HAP-1 (cell line): ENCODE measurements at places on chromosomes 1 and 21.

- DNase-seq, result peak; percentile 6
Measured at GRCh38 chr1:53069265-53069662, 7.3 kb downstream of the PODN start.

GRCh38 chr1:115036814-115037507 is 7.3 kb downstream of the TSHB start:
- DNase-seq, result no peak

GRCh38 chr1:244118109-244118761 is 67.2 kb downstream of the ZBTB18 start:
- DNase-seq, result no peak

DNA sequence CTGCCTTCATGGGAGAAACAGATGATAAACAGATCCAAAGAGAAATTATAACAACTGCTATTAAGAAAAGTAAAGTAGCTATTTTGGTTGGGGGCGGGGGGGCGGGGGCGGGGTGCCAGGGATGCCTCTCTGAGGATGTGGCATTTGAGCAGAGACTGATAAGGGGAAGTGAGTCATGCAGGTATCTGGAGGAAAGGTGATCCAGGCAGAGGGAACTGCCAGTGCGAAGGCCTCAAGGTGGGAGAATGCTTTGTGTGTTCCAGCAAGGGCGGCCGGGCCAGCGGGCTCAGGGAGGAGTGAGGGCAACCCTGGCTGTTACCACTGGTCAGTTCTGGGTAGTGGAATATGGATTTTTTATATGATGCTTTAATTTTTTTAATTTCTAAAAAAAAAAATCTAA is 7.0 kb upstream of the TNFRSF1B start:
- DNase-seq, result no peak

DNA sequence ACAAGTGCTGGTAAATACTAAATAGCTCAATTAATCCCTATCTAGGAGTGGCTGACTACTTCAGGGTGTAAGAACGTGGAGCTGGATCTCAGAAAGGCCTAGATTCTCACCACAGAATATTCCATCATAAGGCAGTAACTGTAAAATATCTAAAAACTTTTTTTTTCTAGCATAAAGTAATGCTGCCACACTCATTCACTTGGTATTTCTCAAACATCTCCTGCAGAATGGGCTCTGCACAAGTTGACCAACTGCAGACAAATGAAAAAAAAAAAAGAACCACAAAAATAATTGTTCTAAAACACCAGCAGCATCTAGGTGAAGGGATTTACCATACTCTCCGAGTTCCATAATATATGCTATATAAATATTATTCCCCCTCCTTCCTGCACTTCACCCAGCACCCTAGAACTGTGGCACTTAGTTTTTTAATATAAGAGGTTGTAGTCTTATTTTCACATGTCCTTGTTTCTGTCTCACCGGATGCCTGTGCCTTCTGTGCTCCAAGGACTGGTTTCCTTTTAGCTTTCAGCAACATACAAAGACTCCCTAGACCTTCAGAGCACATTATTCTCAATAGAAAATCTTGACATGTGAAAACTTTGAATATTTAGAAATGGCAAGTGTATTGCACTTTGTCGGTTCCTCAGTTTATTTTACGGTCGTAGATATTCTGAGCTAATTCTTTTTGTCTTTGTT is 8.9 kb downstream of the VSIG8 start:
- DNase-seq, result no peak

DNA sequence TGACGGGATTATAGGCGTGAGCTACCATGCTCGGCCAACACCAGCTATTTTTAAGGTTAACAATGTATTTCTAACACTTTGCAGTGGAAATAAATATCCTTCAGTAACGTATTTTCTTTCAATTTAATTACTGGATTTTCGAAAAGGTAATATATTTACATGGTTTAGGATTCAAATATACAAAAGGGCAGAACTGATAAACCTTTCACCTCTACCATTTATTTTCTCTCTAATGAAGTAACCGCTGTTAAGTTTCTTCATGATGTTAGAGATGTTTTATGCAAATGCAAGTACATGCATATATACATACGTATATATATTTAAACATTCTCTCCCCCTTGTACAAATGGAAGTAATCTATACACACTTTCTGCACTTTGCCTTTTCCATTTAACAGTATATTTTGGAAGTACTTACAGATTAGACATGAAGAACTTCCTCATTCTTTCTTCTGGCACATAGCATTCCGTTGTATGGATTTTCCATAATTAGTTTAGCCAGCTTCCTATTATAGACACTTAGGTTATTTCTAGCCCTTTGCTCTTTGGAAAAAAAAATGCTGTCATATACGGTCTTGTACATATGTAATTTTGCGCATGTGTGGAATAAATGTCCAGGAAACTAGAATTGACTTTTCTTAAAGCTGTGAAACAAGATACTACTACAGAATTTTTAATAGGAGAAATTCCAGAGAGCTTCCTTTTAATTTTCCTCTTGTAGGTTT is 14.9 kb upstream of the HJV start:
- DNase-seq, result no peak

DNA sequence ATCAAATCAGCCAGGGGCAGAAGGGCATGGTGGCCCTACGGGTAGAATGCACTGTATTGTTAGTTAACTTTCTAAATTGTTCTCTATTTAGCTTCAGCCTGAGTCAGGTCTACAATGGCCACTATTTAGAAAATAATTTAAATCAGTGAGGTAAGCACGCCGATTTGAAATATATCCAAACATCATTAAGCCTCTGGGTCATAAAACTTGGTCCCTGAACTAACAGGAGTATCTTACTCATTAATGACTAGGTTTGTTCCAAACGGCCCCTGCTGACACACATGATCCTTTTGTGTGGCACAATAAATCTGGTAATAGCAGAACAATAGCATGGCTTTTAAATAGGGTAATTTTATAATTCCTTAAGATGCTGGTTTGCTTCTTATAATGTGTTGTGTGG is 48.4 kb downstream of the STX6 start:
- DNase-seq, result peak; percentile 95

DNA sequence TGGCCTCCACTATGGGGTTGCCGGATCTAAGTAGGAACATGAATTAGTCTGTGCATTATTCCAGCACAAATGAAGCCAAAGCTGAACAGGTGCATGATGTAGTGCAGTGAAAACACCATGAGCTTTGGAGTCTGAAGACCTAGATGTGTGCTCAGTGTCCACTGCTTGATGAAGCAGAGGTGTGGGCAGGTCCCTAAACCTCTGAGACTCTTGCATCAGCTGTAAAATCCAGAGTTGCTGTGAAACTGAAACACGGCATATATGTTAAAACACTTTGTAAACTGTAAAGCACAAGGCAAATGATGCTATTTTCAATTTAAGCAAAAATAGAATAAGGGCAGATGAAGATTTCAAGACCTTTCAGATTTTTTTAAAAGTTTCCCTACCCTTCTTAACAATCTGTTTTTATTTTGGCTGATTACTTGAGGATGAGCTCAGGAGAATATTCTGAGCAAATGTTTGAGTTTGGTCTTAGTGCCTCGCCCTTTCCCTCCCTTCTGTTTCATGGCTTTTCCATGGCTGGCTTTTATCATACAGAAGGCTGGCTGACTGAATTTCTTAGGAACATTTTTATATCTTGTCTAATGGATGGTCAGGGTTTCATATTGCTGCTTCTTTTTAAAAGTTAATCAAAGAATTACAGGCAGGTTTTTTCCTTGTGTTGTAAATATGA is 221.8 kb downstream of the NTNG1 start:
- no peak for DNase-seq

DNA sequence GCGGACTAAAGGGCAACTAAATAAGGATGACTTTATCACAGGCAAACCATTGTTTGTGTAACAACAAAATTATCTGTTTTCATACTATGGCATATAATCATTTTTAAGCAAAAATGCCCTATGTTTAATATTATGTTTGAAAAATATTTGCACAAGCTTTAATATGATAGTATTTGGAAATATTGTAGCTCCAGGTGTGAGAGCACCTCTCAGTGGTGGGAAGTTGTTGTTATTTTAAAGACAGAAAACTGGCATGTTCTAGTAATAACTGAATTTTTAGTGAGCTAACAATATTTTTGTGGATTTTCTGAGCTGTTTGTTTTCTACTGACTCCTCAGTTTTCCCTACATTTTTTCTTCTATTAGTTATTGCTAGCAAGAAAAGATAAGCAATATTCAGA is 578.8 kb downstream of the KCNT2 start:
- no peak for DNase-seq

DNA sequence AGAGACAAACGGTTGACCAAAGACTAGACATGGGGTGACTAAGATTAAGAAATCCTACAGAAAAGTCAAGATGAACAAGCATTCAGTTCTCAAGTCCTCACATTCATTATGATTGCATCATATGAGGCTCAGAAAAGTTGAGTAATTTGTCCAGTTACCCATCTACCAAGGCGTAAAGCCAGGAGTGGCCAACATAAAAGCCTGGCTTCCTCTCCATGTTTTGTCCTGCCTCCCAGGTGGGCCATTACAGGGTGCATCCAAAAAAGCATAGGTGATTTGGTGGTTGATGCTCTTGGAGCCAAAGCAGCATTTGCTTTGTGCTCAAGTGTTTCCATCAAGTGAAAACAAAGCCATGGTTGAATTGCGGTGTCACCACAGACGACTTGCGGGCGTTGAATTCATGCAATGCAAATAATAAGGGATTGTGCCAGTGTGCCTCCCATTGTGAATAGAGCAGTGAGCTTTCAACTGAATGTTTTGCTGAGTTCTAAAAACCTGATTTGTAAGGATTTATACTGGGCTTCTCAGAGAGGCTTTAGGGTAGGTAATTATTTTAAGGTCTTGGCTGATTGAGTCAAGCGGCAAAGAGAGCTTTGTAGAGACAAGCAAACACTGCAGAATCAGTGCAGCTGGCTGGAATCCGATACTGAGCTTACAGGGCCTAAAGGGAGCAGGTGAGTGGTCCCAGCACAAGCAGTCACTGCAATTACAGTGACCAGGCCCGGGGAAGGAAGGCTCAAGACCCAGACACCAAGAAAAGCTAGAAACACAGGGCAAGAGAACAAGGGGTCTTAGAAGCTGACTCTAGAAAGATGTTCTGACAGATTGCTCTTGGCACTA is 54.1 kb downstream of the KCNJ15 start:
- DNase-seq, result no peak

GRCh38 chr21:44515359-44516165 is 24.4 kb downstream of the KRTAP10-1 start:
- DNase-seq, result no peak
